NCI-H1105 treated with DMSO at 0.1 percent for 48 hours (cell line): ENCODE measurements at places on chromosomes 5 and 9.

DNA sequence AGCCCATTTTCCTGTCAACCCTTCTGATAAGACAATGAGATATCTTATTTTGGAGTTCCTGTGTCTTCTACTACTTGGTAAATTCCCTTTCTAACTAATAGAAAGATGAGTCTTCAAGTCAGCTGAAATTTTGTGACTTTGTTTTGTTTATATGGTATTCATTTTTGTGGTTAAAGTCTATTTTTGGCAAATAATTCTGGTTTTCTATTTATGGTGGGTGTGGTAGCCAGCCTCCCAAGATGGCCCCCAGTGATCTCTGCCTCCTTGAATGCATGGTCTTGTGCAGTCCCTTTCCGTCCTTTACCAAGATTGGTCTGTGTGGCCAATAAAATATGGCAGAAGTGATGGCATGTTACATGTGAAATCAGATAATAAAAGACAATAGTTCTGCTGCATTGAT lies 91.5 kb downstream of the NR3C1 start:
- no peak for DNase-seq

DNA sequence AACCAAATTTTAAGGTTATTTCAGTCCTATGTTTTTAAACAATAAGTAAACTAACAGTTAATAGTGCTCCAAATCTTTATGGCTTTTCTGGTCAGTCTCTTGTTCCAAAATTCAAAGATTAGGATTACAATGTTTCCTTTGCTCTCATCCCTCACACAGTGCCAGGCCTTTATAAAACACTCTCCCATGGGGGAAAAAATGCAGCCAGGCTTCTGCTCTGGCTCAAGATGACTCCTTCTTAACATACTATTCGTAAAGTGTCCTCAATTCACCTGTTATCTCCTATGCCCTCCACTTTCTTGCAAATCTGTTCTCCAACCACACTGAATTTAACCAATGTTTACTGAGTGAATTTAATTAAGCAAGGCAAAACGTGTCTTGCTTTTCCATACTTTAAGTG lies 1.4 kb downstream of the CEP120 start:
- no peak for DNase-seq

DNA sequence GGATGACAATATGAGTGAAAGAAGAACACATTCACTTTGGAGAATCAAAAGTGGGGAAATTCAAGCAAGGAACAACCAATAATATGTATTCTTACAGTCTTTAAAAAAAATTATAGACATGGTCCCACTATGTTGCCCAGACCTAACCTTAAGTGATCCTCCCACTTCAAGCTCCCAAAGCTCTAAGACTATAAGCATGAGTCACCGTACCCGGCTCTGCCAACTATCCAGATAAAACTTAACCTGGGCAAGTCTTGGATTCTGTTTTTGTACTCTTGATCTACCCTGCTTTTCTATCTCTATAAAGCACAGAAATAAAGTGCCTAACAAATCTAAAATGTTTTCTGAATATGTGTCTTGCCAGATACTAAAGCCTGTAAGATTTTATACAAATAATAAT lies 30.9 kb downstream of the CEMIP2 start:
- DNase-seq: no peak

GRCh38 chr5:138579517-138579863 lies 4.3 kb upstream of the HSPA9 start:
- no peak for DNase-seq

- DNase-seq: peak; percentile 2
Measured at GRCh38 chr5:79133121-79133656, 21.6 kb downstream of the BHMT start.

- no peak for DNase-seq
Measured at GRCh38 chr5:27773166-27773565, 734.8 kb upstream of the CDH9 start.

DNA sequence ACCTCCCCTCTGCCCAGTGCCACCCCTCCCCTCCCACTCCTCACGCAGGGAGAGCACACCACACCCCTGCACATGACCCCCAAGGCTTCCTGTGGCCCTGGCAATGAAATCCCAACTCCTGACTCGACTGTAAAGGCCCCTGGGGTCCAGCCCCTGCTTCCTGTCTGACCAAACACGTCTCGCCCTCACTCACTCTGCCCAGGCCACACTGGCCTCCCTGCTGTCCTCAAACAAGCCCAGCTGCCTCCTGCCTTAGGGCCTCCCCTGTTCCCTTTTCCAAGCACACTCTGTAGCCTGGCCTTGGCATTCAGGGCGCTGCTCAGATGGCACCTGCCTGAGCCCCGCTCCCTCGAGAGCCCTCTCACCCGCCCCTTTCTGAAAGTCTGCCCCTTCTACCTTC lies 42.4 kb downstream of the HK3 start:
- no peak for DNase-seq

- DNase-seq: peak; percentile 91
Measured at GRCh38 chr9:9790216-9790872, 822.5 kb downstream of the PTPRD start.

- no peak for DNase-seq
Measured at GRCh38 chr5:177271113-177271512, 32.4 kb downstream of the RAB24 start.

GRCh38 chr5:103234239-103234975 lies 24.2 kb upstream of the MACIR start:
- no peak for DNase-seq

GRCh38 chr5:11197726-11198125 lies 436.7 kb upstream of the DAP start:
- DNase-seq: no peak

DNA sequence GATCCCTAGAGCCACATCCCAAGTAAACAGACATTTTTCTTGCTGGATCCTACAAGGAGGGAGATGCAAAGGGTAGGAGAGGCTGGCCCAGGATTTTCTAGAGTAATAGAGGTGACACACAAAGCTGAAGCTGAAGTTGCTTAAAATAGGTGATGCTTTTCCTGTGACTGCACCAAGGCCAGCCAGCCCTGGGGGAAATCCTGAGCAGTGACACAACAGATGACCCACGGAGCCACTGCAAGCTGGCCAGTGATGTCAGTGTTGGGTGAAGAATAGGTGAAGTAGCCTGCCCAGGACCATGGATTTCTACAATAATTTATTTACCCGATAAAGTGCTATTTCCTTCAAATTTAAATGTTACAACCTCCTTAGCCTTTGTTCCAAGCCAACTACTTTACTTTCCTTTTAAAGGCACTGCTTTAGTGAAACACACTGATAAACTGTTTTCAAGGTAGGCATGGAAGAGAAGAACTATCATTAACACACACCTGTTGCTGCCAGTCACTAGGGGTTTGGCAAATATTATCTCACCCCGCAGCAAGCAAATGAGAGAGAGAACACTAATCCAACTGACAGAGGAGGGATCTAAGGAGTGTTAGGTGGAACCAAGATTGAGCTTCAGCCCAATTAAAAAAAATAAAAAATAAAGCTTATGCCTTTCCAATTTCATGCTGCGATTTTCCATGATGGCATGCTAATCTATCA lies 123.5 kb downstream of the CTNND2 start:
- DNase-seq: no peak

- DNase-seq: no peak
Measured at GRCh38 chr5:102700916-102701315, 54.2 kb upstream of the PAM start.

DNA sequence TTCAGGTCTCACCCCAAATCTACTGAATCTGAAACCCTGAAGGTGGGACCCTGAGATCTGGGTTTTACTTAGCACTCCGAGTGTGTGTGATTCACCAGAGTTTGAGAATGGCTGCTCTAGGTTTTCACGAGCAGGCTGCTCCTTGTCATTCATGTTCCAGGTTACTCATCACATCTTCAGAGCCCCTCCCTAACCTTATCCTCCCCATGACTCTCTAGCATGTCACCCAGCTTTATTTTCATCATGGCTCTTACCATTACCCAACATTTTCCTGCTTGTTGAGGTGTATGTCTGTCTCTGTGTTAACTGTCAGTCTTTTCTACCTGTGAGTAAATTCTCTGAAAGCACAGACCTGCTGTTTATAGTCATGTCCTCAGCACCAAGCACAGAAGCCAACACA lies 319.2 kb downstream of the NSG2 start:
- no peak for DNase-seq

- DNase-seq: no peak
Measured at GRCh38 chr9:4743131-4743875, 2.3 kb upstream of the AK3 start.

DNA sequence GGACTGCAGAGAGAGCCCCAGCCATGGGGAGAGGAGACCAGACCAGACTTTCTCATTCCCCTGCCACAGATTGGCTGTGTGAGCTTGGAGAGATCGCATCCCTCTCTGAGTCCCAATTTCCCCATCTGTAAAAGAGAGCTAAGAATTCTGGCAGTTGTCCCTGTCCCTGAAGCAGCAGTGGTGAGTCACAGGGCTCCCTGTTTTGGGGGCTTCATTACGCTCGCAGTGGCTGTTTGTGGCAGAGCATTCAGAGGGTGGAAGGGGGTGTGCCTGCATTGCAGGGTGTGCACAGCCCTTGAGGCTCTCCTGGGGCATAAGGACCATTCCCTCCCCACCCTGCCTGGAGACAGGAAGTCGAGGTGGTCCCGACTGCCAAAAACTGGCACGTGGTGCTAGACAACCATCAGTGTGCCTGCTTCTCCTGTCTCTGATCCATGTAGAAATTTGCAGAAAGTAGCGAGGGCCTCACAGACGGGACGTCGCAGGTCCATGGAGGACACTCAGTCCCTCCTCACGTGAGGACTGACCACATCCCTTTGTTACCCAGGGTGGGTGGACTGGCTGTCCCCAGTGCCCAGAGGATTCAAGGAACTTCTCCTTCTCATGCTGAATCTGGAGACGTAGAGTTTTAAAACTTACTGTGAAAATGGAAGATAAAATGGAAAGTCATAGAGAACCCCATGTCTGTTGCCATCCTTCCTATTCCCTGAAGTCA lies 35.3 kb downstream of the HRH2 start:
- DNase-seq: no peak

GRCh38 chr9:134186471-134187109 lies 22.2 kb upstream of the RNU6ATAC start:
- no peak for DNase-seq

DNA sequence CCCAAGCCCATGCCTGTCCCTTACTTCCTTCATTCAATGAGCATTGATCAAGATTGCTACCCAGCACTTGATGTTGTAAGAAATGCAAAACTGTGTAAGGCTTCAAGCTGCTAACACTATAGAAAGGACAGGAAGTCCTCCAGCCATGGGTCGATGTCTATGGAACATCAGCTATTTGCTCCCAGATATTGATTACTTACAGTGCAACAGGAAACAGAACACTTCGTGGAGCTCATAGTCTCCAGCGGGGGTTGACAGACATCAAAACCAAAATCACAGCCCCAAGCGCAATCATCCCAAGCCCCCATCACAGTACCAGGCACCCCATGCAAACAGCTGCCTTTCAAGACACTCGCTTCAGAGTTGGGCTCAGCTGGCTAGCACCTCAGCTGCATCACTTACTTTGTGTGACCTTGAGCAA lies 26.8 kb upstream of the DUSP1 start:
- no peak for DNase-seq

- no peak for DNase-seq
Measured at GRCh38 chr5:167303582-167303981, 987.9 kb upstream of the WWC1 start.

- DNase-seq: no peak
Measured at GRCh38 chr5:16755641-16756040, 138.8 kb upstream of the RETREG1 start.

GRCh38 chr5:93208141-93208751 lies 372.8 kb downstream of the NR2F1-AS1 start:
- DNase-seq: no peak

GRCh38 chr5:93587597-93588351 lies 4.8 kb downstream of the NR2F1 start:
- DNase-seq: no peak

GRCh38 chr5:155258161-155258560 lies 244.6 kb downstream of the KIF4B start:
- DNase-seq: no peak

GRCh38 chr5:72167257-72167656 lies 60.0 kb downstream of the MAP1B start:
- DNase-seq: no peak

DNA sequence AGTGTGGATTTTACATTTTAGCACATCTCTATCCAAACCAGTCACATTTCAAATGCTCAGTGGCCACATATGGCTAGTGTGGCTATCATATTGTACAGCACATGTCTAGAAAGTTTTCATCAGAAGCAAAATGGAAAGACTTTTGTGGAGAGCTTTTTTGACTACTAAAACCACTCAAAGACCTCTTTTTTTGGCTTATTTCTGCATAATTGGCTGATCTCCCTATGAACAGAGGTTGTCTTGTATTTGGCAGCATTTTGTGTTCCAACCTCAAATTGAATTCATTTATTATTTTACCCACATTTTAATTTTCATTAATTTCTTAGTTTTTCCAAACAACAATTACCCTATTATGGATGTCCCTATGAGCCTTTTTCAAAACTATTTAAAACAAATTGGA lies 395.7 kb downstream of the TLE1 start:
- no peak for DNase-seq

DNA sequence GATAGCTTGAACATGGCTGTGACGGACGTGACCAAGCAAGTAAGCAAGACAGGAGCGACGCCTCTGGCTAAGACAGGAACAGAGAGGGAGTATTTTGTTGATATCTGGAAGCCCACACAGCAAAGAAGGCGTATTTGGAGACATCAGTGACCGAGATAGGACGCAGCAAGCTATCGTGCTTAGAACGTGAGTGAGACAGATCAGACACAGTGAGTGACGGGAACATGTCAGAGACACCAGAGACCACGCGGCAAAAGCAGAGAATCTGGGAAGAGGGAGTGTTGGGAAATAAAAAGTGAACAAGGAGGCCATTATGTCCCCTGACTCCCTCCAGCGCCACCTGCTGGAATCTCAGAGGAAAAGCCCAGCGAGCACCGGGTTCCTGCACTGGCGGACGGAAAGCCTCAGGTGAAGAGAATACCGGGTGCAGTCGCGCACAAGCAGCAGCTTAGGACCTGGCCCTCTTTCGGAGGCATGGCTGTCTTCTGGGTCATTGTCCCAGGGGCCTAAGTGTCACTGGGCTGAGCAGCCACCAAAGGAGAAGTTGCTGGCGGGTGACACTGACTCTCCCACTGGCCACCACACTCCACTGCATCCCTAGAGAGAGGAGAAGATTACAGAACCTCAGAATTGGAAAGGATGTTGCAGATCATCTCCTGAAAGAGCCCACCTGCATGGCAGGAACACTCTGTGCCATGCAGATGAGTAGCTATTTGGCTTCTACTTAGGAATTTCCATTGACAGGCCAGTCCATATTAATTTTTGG lies 99.1 kb downstream of the FBXO38 start:
- no peak for DNase-seq

- no peak for DNase-seq
Measured at GRCh38 chr5:66992547-66992946, 204.1 kb downstream of the CD180 start.

- no peak for DNase-seq
Measured at GRCh38 chr9:133768371-133768858, 30.3 kb upstream of the SARDH start.

GRCh38 chr9:88378317-88378716 lies 9.9 kb upstream of the SPIN1 start:
- no peak for DNase-seq
